Fibroblast of skin of right quadriceps (primary cell): ENCODE measurements at places on chromosomes 7 and 10.
A peak's percentile ranks its signal among the peaks of the same experiment; 100 is the strongest.

- DNase-seq: no peak
Observed at GRCh38 chr7:133081119-133081598, 731 bp downstream of the CHCHD3 start.

- DNase-seq: no peak
Observed at GRCh38 chr10:3000048-3000447, 67.3 kb upstream of the PFKP start.

DNA sequence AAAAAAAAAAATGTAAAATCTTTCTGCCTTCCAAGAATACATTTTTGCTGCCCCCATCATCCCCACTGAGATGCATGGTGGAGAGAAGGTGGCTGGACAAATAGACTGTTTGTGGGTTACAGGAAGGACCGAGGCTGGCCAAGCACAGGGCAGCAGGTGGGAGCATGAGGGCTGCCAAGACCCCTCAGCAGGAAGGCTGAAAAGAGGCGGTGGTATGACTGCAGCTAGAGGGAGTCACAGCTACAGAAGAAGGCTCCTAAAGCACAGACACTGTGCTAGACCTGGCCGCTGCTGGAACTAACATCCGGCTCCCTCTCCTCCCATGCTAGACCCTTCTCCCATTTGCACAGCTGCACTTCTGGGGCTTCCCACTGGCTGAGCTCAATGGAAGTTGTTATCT is 289.6 kb downstream of the TCERG1L start:
- DNase-seq: no peak

- no peak for DNase-seq
Observed at GRCh38 chr10:132001238-132001972, 19.7 kb upstream of the BNIP3 start.

GRCh38 chr7:128373606-128374005 is 12.1 kb upstream of the PRRT4 start:
- no peak for DNase-seq

DNA sequence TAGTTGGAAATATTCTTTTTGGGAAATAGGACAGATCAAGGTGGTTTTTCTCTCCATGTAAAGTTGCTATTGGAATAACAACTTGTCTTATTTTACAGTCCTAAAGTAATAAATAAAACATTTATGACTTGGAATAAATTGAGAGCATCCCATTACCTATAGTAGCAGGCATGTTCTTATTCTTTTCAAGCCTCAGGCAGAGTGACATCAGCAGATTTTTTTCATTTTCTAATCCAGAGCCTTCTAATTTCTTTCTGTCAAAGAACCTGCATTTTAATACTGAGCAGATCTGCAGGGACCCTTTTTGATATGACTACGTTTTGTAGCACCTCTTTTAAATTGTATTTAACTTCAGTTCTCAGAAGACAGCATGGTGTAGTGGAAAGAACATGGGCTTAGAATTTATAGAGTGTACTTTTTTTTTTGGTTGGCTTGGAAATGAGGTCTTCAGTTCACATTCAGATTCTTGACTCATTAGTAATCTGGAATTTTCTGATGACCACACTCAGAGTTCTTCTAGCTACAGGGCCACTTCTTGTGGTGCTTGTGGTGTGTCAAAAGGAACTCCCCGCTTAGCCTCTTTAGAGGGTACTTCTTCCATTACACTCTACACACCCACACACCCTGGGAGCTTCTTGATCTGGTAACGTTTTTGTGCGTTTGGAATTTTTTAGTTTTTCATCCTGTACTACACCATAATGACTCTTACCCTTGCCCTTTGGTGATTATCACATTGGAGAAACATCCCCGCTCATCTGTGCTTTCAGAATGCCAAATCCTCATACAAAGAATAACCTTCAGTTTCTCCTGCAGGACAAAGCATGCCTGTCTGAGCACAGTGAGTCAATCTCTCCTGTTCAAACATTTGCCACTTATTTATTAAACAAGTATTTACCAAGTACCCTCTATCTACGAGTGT is 34.6 kb downstream of the AGK start:
- DNase-seq: peak; percentile 92

DNA sequence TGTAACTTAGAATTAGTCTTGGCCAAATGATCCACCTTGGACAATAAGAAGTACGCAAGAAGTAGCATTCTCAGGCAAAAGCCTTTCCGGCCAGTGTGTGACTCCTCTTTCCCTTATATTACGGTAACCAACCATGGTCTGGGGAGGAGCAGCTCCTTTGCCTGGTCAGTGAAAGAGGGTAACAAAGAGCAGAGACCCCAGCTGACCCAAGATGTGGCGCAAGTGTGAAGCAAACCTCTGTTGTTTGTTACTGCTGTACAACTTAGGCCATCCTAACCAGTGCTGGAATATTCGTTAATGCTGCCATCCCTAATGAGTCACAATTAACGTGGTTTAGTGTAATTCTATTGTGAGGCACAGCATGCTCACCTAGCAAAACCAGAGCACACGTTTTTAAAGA is 44.0 kb downstream of the HIPK2 start:
- DNase-seq: no peak

DNA sequence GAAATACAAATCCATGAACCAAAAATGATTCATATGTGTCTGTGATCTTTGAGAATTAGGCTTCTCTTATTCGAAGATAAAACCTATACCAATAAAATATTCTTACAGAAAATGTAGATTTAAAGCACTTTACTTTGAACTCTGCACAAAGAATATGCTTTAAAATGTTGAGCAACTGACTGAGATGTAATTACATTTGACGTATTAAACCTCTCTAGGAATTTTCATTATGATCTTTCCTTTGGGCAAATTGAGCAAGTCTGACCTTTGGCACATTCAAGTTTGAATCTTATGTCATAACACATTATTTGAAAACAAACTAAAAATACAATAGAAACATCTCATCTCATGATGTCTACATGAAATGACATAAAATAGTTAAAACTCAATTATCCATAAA is 69.2 kb upstream of the AHR start:
- DNase-seq: no peak

GRCh38 chr7:70190281-70190680 is 592.0 kb downstream of the AUTS2 start:
- DNase-seq: no peak

DNA sequence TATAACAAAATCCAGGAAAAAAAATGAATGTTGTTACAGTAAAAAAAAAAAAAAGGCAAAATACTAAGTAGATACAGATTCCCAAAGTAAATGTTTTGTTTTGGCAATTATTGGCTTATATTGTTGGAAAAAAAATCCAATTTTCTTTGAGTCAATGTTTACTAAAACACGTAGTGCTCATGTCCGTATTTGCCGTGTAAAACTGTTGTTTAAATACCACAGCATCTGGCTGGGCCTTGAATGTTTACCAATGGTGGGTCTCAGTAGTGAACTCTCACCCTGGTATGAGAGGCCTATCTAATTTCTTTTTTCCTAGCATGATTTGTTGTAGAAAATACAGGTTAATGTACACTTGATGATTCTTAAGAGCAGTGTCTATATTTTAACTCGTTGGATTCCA is 41.4 kb upstream of the SLC26A5 start:
- no peak for DNase-seq

DNA sequence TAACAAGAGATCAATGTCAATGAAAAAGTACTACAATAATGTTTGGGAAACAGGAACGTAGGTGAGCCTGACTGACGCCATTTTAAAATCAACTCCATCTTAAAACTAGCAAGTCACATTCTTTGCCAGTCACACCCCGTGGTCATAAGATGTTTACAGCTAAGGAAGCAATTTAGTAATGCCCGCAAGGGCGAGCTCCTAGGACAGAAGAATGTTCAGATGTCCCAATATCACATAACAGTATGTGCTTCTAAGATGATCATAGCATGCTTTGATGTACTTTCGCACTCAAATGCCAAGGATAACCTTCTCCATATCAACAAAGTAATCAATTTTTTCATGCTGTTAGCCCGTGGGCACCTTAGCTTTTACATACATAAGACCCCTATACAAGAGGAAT is 113.8 kb upstream of the EGFR start:
- DNase-seq: no peak

GRCh38 chr10:12194752-12195271 is 879 bp downstream of the NUDT5 start:
- DNase-seq: peak; percentile 32

GRCh38 chr7:155665957-155666287 is 21.5 kb downstream of the RBM33 start:
- DNase-seq: peak; percentile 87

DNA sequence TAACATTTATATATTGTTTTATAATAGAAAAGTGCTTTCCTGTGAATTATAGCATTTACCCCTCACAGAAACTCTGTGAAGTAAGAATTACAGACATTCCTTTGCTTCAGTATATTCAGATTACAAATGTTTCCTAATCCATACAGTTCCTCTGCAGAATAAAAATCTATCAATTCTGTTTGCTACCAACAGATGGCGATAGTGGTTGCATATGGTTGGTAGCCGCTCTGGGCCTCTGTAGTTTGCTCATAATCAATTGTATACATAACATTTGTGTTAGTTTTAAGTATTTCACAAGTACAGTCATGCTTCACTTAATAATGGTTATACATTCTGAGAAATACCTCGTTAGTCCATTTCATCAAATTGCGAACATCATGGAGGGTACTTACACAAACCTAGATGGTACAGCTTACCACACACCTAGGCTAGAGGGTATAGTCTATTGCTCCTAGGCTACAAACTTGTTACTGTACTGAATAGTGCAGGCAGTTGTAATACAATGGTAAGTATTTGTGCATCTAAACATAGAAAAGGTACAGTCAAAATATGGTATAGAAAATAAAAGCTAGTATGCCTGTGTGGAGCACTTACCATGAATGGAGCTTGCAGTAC is 94.4 kb upstream of the STEAP4 start:
- DNase-seq: peak; percentile 7

DNA sequence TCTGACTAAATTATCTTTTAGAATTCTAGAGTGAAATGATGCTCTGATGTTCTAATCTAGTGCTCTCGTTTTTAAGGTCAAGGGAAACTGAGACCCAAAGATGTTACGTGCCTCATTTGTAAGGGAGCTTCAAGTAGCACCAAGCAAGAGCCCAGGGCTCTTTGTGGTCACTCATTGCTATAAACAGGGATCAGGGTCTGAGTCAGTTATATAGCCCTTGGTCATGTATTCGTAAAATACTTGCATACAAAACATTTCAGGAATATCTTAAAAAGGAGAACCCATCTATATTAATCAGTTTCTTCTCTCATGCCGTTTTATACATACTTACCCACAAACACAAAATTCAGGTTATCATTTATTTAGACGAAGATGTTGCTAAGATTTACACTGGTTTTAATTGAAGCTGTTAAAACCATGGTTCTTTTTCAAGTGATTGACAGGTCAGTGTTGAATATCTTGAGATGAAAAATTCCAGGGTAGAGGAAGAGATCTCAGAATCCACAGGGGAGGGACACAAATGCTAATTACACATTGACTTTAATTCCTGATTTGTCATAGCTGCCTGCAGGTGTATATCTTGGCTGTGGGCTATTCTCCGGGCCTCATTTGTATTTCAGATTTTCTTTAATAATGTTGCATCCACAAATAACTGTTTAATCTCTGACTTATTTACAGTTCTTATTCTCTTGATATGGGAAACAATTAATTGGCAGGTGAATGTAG is 188.4 kb downstream of the SND1 start:
- DNase-seq: no peak

GRCh38 chr10:47154762-47155161 is 145.2 kb upstream of the GDF10 start:
- no peak for DNase-seq

DNA sequence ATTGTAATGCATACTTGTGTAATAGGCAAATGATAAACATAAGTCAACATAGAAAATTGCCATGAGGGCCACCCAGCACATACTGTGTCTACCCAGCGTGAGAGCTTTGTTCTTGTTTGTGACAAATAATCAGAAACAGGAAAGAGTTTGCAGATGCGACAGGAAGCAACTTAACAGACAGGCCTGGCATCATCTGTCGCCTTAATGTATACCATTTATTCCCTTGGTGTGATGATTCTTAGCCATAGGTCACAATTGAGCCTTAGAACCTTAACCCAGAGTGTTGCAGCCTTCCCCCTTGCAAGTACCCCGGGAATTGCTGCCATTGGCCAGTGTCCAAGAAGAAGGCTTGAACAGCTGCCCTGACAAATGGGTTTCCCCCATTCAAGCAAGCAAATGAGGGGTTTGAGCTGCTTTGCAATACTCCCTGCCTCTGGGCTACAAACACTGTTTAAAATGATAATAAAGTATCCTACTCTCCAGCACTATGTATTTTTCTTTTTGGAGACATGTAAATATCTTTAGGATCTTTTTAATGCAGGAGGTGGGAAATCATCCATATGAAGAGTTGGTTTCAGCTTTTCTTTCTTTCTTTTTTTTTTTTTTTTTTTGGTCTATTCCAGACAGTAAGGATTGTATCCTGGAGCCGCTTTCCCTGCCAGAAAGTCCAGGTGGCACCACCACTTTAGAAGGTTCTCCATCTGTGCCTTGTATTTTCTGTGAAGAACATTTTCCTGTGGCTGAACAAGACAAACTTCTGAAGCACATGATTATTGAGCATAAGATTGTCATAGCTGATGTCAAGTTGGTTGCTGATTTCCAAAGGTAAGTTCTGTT is 80.0 kb downstream of the ZNF277 start:
- DNase-seq: no peak

GRCh38 chr7:158814637-158815036 is 14.7 kb downstream of the ESYT2 start:
- DNase-seq: no peak

DNA sequence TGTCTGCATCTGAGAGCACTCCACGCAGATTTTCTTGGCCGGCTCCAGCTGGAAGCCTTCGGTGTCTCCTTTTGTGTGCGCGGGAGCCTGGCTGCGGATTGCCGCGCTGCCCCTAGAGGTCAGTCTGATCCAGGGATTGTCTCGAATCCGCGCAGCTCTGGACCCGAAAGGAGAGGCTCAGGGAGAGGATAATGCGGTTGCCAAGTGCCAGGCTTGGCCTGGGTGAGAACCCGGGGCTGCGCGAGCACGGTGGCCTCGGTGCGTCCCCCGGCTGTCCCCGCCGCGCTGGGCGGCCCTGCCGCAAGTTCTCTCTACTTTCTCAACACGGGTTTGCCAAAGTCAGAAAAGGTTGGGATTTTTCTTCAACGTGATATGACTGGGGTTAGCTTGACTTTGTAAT is 140.9 kb downstream of the ADCYAP1R1 start:
- DNase-seq: peak; percentile 43

DNA sequence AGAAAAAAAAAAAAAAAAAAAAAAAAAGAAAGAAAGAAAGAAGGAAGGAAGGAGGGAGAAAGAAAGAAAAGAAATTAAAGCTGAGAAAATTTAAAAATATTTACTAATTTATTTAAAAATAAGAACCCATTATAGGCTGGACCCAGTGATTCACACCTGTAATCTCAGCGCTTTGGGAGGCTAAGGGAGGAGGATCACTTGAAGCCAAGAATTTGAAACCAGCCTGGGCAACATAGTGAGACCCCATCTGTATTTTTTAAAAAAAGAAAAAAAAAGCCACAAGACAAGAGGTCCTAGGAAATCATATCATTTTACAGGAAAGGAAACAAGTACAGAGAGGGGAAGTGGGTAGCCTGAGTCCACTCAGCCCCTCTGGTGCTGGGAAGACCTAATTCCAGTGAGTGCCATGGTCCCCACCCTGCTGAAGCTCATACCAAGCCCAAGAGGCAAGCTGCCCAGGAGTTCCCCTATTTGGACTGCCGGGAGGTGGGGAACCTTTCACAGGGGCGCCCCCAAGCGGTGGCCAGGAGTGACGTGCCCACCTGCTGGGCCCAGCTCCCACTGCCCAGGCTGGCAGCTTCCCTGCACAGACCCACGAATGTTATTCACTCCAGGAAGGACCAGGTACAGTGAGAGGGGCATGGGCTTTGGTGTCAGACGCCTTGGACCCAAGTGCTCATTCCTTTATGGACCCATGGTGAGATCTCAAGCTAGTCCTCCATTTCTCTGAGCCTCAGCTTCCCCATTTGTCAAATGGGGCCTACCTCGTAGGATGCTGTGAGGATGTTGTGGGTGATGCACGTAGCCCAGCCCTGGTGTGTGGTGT is 133.6 kb downstream of the ZMIZ1 start:
- peak; percentile 37 for DNase-seq
